ENCODE measurements at places on chromosomes 7 and 10.

GRCh38 chr7:128112781-128113221 lies 81.6 kb upstream of the LRRC4 start:
- DNase-seq = no peak

GRCh38 chr10:89853781-89854191 lies 152.4 kb downstream of the KIF20B start:
- no peak for DNase-seq

DNA sequence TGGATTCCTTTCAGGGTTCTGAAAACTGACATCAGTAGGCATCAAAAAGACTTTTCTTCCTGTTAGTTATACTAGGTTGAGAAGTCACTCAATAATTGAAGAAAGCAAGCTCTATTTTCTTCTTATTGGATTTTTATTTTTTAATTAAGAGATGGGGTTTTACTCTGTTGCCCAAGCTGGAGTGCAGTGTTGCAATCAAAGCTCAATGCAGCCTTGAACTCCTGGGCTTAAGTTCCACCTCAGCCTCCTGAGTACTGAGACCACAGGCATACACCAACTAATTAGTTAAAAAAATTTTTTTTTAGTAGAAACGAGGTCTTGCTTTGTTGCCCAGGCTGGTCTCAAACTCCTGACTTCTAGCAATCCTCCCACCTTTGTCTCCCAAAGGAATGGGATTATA lies 28.0 kb downstream of the PIP4K2A start:
- no peak for DNase-seq

GRCh38 chr7:12249706-12250105 lies 38.6 kb downstream of the TMEM106B start:
- no peak for DNase-seq

DNA sequence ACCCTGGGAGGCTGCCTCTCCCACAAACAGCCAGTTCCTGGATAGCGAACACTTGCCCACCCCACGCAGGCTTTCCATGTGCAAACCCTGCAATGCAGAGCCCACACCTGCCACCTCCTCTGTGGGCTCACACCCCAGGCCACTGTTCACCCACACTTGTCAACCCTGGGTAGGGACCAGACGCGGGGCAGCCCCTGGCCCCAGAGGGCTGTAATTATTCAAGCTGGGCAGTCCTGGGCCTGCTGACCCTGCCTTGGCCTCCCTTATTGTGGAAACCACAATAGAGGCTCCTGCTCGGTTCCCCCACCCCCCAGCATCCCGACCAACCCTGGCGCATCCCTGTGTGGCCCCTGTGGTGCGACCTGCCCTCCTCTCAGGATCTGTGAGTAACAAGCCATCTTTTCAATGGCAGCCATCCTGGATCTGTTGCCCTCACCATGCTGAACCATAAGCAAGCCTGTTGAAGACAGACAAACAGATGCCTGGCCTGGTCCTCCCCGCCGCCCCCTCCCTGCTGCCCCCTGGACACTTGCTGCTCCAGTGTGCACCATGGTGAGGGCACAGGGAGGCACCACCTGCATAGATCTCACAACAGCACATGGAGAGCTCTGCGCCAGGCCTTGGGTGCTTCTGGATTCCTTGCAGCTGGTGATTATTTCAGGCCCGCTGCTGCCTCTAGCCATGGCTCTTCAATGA lies 15.8 kb upstream of the UBE3C start:
- DNase-seq = no peak

- no peak for DNase-seq
Measured at GRCh38 chr7:68754414-68754813, 843.9 kb upstream of the AUTS2 start.

Measured in CD4-positive, alpha-beta memory T cell (primary cell).